ENCODE measurements at places on chromosomes 7 and 10.

DNA sequence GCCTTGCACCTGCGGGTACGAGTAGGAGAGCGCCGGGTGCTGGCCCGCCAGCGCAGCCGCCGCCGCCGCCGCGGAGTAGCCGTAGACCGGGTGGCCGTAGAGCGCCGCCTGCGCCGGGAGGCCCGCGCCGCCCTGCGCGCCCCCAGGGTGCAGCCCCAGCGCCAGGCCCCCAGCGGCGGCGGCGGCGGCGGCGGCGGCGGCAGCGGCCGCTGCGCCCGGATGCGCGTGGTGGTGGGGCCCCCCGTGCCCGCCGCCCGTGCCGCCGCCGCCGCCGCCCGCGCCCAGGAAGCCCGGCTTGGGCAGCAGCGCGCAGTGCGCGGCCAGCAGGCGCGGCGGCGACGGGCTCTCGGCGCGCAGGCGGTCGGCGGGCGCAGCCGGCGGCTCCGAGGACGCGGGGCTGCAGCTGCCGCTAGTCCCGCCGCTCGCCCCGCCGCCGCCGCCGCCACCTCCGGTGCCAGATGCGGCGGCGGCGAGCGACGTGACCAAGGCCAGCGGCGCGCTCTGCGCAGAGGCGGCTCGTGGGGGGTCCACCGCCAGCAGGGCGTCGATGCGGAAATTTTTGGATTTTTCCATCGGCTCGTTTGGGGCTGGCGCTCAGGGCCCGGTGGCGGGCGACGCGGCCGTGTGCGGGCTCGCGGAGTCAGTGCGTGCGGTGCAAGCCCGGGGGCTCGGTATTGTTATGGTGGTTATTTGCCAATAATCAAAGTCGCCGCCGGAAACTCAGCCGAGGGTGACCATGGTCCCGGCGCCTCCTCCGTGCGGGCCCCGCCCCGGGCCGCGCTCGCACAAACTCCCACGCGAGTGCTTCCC, 480 bp downstream of the MNX1 start:
- DNase-seq = no peak

- no peak for DNase-seq
Observed at GRCh38 chr7:89283302-89283701, 487.8 kb upstream of the TEX47 start.

- peak; percentile 74 for DNase-seq
Observed at GRCh38 chr10:126017961-126018560, 121.7 kb downstream of the FANK1 start.

DNA sequence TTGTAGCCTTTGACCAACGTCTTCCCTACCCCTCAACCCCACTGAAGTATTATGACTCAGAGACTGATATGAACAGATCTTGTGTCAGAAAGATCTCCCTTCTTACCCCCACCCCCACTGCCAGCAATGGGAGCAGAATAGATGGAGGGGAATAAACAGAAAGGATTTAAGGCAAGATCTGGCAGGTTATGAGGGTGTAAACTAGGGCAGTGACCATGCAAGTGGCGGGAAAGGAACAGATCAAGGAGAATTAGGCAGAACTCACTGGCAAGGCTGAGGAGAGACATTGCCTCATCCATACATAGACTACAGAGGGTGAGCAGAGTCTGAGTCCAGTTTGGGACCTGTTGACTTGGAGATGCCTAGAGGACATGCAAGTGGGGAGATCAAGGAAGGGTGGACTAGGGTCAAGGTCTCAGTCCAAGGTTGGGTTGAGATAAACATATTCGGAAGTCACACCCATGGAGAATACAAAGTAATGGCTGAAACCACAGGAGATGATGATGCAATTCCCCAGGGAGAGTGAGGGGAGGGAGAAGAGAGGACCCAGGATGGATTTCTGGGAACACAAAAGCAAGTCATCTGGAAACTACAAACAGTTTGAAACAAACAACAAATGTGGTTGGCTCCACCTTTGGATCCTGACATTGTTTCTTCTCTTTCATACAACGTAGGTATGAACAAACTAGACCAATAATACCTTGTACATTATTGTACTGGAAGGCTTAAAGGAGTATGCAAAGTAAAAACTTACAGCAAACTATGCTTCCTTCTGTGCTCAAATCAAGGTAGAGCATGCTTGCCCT, 44.9 kb upstream of the IL6 start:
- no peak for DNase-seq

DNA sequence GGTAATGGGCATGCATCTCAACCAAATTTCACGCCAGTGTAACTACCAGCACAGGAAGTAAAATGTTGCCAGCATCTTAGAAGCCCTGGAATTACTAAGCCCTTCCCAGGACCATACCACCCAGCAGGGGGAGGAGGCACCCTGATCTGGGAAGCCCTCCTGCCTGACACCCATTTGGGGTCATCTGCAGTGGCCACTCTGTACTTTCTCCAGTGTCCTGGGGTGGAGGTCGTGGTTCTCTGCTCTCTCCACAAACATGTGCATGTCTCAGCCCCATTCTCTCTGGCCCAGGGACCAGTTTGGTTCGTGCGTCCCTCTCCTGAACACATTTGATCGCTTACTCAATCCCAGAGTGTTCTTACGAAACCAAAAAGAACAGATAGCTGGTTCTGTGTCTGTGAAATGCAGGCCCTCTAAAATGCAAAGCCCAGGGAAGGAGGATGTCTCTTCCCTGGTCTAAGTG, 9.4 kb upstream of the LRRC27 start:
- peak; percentile 30 for DNase-seq

GRCh38 chr7:33630359-33630758, 275.0 kb upstream of the BMPER start:
- DNase-seq = no peak

GRCh38 chr10:3954615-3955014, 169.6 kb upstream of the KLF6 start:
- DNase-seq = no peak

DNA sequence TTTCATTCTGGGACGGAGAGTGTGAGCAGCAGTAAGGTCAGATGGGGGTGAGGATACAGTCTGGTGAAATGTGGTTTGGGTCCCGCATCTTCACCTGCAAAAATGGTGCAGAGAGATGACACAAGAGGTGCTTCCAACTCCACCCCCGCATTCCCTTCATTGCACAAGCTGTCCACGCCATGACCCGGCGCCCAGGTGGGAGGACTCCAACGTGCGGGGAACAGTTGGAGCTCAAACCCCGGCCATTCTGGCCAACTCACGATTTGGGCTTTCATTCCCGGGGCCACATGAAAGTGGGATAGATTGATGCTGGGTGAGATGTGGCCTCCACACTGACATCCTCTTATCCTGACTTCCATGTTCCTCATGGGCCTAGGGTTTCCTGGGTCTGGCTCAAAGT, 34.6 kb upstream of the ZNF273 start:
- no peak for DNase-seq

GRCh38 chr7:84582747-84583146, 388.2 kb upstream of the SEMA3A start:
- DNase-seq = no peak

DNA sequence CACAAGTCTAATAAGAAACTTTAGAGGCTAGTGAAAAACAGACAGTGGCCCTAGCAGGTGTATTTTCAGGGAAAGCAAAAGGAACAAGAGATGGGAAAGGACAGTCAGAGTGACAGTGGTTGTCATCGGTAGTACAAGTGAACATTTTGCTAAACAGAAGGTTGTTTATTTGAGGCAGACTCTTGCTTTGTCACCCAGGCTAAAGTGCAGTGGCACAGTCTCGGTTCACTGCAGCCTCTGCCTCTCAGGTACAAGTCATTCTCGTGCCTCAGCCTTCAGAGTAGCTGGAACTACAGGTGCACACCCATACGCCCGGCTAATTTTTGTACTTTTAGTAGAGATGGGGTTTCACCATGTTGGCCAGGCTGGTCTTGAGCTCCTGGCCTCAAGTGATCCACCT, 195.8 kb downstream of the RELN start:
- no peak for DNase-seq

GRCh38 chr10:89553064-89553734, 17.8 kb upstream of the SLC16A12 start:
- DNase-seq = peak; percentile 97

- DNase-seq = no peak
Observed at GRCh38 chr10:32371101-32371500, 24.1 kb upstream of the EPC1 start.

- DNase-seq = no peak
Observed at GRCh38 chr7:135181261-135181928, 10.9 kb upstream of the CYREN start.

DNA sequence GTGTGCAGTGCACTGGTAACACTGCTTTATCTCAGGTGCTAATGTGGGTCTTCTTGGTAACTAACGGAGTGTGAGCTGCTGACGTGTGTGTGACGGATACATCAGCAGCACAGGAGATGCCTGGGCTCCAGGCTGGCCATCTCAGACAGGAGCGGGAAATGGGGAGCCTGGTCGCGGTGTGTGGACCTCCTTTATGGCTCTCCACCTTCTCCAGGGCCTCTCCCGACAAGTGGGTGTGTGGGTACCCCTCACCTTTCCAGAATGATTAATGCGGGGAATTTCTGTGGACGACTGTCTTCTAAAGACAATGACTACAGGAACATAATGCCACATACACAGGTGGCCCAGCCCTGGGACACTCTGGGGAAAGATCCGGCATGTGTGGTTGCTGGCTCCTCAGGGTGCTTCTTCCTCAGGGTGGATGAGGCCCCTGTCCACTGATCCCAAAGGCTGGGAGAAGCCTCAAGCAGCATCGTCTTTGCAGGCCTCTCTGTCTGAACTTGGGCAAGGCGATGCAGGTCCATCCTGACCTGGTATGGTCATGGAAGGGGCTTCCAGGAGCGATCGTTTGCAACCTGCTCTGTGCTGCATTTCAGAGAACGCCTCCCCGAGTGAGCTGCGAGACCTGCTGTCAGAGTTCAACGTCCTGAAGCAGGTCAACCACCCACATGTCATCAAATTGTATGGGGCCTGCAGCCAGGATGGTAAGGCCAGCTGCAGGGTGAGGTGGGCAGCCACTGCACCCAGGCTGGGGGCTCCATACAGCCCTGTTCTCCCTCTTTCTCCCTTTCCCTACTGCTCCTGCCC, 20.3 kb upstream of the CSGALNACT2 start:
- DNase-seq = no peak

DNA sequence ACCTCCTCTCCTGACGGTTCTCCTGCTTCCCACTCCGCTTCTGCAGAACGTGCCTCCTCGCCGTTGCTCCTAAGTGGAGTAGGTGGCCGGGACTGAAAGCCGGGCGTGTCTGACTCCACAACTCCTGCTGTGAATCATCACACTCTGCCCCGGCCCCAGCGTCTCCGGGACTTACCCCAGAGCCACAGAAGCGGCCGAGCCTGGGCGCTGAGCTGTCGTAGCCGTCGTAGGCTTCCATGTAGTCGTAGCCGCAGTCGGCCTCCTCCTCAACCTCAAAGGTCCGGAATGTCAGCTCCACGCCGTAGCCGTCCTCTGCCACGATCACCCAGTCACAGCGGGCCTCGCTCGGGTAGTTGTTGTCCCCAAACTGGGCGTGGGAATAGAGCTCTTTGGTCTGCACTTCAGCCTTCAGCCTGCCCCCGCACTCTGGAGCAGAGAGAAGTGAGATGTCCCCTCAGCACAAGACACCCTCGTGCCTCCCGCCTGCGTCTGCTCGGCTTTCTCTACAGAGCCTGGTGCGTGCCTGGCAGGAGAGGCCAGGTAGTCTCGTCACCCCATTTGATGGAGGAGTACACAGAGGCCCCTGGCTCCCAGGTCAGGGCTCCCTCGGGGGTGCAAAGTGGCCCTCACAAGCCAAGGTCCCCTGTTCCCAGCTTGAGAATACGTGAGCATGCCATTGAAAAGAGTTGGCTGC, 11.2 kb upstream of the OPALIN start:
- no peak for DNase-seq

DNA sequence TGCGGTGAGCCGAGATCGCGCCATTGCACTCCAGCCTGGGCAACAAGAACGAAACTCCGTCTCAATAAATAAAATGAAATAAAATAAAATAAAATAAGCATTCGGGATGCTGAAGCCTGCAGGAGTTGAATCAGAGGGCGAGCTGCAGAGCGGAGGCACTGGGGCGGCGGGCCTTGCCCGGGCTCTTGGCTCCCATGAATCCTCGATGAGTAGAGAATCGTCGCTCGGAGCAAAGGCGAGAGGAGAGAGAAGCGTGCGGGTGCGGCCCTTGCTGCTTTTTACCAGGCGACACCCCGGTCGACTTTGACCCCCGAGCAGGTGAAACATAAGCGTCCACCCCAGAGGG, 168.3 kb downstream of the UBE2H start:
- no peak for DNase-seq

DNA sequence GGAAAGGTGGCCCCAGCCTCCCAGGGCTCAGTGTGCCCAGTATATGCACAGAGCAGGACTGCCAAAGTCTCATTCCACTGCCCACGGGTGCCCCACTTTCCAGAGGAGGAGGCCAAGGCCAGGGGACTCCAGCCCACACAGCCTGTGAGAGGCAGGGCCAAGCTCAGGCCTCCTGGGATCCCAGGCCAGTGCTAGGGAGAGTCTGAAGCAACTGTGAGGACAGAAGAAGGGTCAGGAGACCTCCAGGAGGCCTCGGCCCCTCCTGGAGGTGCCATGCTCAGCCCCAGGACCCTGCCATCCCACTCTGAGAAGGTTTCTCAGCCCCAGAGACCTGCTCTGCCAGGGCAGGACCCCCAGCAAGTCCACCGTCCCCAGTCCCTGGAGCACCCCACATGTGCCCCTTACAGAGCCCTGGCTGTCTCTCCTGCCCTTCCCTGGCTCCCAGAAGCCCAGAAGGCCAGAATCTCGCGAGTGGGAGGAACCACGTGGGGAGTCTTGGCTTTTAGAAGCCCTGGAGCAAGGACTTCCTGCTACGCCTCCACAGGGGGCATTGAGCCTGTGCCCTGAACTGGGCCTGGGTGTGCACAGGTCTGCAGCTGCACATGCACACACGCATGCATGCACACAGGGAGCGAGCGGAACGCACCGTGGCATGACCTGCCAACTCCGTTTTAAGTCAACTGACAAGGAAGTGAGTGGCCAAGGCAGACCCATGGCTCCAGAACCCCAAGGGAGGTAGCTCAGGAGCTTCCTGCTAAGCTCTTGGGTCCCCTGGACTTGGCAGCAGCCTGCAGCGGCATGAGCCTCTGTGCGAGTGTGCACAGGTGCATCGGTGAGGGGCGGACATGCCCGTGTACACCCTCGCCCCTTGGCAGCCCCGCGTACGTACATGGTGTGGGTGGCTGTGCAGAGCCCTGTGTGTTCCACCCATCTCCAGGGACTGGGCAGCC, 33.6 kb downstream of the ZCCHC24 start:
- no peak for DNase-seq

GRCh38 chr10:11179516-11180105, 161.9 kb downstream of the CELF2 start:
- DNase-seq = no peak

GRCh38 chr7:17447728-17448478, 149.5 kb downstream of the AHR start:
- DNase-seq = peak; percentile 24

- DNase-seq = no peak
Observed at GRCh38 chr7:142896151-142896550, 10.6 kb upstream of the TRPV6 start.

- no peak for DNase-seq
Observed at GRCh38 chr10:111511751-111512150, 434.9 kb downstream of the ADRA2A start.
